Spinal cord (tissue), 10 donors: ENCODE measurements at places on chromosomes 2 and 18.

DNA sequence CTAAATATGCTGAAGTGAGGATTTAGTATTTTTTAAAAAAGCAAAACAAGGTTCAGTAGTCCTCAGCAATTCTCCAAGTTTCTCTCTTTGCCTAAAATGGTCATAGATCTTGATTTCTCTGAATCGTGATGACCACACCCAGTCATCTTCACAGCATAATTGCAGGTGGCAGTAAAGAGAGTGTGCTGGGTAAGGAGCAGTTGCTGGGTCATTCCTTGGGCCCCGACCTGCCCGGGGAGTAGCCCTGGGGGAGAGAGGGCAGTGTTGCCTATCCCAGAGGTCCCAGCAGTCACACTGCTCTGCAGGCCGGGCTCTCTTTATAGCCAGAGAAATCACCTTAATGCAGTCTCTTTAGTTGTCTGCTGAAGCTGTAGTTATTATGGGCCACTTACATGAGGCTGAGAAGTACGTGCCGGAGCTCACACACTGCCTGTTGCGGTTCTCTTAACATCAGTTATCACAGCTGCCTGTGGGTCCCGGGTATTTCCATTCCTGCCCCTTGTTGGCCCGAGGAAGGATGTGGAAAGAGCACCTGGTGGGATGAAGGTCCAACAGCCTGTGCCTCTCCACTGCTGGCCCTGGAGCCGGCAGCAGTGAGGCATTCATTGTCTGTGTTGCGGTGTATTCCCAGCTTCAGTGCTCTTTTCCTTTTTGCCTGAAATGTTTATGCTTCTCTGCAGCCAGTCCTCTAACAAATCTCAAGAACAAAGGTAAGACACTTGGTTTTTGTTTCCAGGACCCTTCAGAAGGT, 230.1 kb downstream of the ALPK2 start:
- no peak for DNase-seq

DNA sequence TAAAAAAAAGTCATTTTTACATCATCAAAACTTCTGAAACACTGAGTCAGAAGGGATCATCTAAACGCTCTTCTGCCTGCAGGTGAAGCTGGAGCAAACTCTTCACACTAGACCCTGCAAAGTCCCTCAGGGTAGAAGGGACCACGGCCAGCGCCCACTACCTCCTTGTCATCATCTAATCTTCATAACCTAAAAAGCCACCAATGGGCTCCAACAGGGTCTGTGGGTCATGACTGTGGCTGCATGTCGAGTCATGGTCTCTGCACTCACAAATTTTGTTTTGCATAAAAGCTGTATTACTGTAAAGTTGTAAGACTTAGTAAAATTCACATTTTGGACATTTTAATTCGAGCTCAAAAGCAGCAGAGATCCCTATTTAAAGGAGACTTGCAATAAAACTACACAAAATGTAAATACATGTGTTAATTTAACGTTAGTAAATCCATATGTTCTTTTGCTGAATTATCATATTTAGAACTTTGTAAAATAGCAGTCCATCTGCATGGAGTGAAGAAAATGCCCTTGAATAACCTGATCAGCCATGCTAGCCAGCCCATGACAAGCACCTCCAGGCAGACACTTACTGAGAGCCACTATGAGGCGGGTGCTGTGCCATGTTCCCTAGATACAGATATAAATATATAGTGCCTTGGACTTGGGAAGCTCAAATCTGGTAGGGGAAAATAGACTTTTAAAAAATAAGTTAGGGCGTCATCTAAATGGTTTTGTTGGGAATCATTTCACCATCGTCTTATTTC, 437.2 kb upstream of the LYPD1 start:
- DNase-seq: no peak

DNA sequence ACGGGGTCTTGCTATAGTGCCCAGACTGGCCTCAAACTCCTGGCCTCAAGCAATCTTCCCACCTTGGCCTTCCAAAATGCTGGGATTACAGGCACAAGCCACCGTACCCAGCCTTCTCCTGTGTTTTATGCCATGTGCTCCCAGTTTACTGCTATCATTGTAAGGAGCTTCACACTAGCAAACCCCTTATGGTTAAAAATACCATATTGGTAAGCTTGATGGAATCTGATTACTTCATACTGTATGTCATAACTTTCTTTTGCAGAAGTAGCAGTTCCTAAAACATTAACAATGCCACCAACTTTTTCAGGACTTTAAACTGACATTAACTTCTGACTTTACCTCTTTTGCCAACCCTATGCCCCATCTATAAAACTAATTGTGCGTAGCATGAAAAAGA, 36.2 kb downstream of the HAT1 start:
- DNase-seq: no peak

- DNase-seq: no peak
These were observed 244.6 kb downstream of the ZEB2 start for GRCh38 chr2:144275340-144275739.

- DNase-seq: no peak
These were observed 25.4 kb downstream of the MYO7B start for GRCh38 chr2:127560931-127561280.

DNA sequence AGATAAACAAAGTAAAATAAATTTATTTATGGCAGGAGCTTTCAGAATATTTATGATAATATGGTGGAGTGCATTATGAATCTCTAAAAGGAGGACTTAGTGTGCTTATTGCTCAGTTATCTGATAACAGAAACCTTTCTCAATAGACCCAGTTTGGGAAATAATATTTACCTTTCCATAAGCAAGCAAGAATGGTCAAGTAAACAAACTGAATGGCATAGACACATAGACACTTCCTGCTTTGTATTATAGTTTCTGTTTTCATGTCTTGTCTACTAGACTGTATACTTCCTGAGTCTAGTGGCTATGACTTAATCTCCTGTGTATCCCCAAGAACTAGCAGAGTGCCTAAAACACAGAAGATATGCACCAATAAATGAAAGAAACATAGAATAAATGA, 87.8 kb downstream of the UPP2 start:
- no peak for DNase-seq

DNA sequence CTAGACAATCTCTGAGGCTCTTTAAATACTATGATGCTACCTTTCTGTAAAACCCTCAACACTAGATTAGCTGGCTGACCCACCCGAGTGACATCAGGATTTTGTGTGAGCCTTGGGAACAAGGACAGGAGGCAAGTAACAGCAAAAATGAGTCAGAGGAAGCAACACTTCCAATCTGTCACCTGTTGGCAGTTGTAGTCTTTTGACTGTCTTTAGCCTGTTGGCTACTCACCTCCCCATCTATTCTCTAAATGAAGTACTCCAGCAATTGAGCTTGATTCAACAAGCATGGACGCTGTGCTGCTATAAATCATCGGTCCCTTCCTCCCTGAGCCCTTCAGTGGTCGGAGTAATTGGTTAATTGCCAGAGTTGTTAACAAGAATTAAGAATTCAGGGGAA, 898.7 kb downstream of the BCL11A start:
- DNase-seq: no peak

DNA sequence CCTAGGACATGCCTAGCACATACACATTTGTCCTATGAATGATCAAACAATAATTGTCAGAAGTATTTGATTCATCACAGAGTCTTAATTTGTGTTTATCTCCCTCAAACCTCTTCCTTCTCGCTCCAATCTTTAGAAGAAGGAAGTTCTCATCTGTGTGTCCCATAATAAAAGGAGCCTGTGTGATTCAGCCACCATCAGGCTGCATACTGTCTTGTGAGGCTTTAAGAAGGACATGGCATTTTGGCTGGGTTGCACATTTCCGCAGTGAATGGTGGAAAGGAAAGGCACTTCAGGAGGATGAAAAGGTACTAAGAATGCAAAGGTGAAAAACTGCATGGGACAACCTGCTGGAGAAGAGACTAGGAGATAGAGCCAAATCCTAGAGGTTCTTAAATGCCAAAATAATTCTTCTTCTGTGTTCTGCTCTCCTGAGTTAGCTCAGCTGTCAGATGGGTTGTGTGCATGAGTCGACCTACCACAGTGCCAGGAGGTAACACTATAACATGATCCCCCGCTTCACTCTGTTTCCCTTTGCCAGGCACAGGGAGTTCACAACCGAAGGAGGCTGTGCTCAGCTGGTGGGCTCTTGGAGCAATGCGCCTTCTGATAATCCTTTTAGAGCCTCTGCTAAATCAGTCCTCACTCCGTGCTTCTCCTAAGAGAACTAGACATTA, 120.1 kb downstream of the IRS1 start:
- DNase-seq: no peak

DNA sequence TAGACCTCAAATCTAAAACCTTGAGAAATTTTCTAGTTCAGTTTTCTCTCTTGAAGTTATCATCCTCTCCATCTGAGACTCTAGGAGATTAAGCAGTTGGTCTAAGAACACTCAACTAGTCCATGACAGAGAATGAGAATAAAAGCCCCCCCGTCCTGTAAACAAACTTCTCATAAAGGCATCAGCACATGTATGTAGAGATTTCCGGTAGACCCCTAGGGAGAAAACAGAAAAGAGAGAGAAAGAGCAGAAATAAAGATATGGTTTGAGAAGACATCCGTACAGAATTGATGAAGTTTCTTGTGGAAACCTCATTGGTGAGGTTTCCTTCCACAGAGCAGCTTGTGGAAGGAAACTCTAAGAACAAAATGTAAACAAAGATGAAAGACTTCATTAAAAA, 3.2 kb upstream of the GPR155 start:
- no peak for DNase-seq

- no peak for DNase-seq
These were observed 97.3 kb downstream of the ARL6IP6 start for GRCh38 chr2:152815634-152816257.

GRCh38 chr18:36608107-36608506, 220.7 kb downstream of the TPGS2 start:
- no peak for DNase-seq

- no peak for DNase-seq
These were observed 2102.3 kb upstream of the CELF4 start for GRCh38 chr18:39667905-39668304.

DNA sequence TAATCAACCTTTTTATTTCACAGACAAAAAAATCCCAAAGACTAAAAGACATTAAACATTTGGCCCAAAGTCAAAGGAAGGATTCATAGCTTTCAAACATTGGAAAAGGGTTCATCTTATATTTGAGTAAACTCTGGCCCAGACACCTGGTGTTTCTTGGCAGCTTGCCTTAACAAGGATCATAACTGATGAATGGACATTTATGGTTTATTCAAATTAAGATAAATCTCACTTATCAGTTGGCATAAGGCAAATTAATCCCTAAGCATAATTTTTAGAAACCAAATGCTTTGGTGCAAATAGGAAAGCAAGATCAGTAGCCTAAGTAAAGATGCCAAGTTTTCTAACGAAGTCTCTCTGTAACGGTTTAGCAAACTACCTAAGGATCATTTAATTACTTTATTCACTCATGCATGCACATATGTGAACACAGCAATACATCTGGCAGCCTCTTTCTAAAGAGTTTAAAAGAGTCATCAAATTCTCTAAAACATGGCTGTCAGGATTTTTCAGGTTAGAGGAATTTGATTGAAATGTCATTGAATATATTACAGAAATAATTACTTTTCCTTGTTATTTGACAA, 323.4 kb upstream of the RBMS1 start:
- DNase-seq: no peak

DNA sequence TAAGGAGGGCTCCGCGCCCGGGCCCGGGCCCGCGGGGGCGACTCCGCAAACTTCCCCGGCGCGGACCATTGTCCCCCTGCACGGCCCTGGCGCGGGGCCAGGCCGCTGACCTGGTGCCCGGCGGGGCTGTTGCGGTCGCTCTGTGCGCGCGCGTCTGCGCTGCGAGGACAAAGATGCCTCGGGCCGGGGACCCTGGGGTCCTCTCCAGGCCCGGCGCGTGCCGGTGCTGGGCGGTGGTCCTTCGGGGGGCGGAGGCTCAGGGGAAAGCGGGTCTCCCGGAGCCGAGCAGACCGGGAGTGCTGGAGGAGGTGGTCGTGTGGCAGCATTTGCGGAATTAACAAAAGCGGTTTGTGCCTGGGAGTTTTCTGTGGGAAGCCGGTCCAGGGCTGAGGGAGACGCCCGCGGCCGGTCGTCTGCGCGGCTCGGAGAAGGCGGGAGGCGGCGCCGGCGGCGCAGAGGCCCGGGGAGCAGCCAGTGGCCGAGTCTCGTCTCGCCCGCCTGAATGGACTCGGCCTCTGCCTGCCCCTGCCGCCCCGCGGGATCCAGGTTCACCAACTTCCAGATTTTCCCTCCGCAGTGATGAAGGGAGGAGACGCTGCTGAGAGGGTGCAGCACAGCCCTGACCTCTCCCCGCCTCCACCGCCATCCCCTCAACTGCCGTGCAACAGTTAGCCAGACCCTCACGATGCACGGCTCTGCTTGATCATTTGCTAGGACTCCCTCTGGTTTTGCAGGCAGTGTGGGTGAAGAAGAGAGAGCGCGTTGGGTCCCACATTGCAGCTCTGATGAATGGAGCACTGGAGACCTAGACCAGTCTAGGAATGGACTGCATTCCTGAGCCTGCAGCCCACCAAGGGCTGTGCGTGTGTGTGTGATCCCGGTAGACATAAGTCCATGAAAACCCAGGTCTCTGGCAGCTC, 705 bp downstream of the EFR3B start:
- no peak for DNase-seq

- peak; percentile 63 for DNase-seq
These were observed 59.8 kb upstream of the SLC38A11 start for GRCh38 chr2:165015052-165015642.

- no peak for DNase-seq
These were observed 70.0 kb upstream of the DNMT3A start for GRCh38 chr2:25411753-25412152.

DNA sequence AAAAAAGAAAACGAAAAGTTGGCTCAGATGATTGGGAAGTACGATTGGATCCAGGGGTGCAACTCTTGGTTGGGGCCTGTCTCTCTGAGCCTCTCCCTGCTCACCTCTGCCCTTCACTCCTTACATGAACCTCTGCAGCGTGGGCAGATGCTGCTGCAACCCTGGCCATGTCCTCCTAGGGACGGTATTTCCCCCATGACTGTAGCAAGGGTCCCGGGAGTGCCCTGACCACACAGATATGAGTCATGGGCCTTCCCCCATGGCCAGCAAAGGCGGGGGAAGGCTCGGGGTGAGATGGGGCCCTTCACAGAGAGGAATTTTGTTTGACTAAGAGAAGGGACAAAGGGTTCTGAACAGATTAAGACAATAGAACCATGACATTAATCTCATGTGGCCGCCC, 129.0 kb downstream of the NCK2 start:
- DNase-seq: no peak

DNA sequence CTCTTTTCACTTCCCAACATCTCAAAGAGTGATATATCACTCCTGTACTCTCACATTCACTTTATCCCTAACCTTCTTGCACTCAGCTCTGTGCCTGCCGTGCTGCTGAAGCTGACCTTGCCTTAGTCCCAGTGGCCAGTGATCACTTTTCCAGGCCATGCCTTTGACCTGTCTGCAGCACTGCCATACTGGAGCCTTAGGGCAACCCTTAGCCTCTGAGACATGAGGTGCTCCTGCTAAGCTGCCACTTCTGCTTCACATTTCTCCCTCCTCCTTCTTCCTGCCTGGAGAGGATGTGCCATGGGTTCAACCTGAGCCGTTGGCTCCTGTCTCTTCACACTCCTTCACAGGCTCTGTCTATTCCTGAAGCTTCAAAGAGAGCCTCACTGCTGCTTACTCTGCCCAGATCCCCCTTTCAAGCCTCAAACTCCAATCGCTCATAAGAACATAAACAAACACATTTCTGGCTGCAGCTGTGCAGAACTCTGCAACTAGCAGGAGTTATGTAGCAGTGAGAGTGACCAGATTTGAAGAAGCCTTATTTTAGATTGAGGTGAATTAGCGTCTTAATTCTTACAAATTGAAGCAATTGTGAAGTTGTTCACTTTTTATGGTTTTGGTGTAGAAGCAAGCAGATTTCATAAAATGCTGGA, 716.2 kb upstream of the FANCL start:
- DNase-seq: no peak
